ENCODE measurements at places on chromosomes 1 and 21.

DNA sequence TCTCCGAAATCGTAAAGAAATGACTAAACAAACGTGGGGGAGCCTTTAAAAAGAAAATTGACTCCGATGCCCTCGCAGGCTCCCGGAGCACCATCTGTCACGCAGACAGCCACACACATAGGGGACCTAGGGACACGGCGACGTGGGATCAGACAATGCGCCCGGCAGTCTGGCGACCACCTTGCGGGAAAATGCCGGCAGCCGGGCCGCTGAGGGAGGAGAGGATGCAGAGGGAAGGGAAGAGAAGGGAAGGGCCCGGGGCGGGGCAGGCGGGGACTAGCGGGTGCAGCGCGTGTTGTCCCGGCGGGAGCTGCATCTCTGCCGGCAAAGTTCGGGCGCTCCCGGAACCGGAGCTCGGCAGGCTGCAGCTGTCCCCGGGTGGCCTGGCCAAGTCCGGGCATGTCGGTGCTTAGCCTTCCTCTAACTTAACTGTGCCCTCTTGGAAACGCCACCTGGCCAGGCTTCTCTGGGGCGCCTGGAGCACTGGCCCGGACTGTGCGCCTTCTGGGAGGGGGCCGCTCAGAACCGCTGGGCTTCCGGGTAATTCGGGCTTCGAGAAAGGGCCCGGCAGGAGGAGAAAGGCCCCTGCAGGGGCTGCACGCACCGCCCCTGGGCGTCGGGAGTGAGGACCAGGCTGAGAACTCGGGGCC lies 1.8 kb downstream of the NHLH2 start:
- DNase-seq: no peak

DNA sequence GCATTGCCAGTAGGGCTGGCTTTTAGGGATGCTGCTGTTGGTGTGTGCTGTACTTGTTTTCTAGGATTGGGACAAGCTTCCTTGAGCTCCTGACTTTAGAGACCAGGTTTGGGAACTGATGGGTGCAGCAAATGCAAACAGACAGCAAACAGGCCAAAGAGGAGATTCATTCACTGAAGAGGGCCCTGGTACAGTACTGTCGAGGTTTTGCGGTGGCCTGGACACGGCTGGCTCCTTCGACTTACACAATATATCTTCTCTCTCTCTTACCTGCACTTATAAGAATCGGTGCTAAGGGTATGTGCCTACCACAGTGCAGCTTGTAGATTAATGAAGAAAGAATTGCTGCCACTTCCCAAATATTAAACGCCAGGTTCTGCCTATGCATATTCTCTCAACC lies 44.6 kb downstream of the ATP1A1 start:
- DNase-seq: no peak

GRCh38 chr1:36652011-36652410 lies 169.3 kb upstream of the CSF3R start:
- DNase-seq: no peak

DNA sequence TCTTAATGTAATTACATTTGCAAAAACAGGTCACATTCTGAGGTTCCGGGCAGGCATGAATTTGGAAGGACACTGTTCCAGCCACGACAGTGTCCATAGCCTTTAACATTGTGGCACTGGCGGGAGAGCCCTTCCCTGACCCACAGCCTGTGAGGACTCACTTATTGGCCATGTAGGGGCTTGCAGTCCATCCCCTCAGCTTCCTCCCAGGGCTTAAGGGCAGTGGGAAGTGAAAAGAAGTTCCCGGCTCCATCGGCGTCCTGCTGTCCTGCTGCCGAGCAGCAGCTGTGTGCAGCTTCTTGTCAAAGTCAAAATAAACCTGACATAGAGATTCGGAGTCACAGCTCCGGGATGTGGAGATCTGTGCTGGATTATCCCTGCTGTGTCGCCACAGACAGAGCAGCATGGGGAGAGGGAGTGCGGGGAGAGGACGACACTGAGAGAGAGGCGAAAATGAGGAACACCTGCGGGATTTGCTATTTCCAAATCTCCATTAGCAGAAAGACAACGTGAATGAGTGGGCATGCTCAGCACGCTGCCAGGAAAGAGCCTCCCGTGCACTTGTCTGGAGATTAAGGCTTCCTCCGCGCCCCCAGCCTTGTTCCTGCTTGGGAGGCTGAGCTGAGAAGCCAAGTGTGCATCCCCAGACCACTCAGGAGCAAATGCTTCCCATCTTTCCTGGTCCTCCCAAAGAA lies 260.3 kb downstream of the ASTN1 start:
- DNase-seq: no peak

GRCh38 chr1:208335371-208336136 lies 91.4 kb upstream of the PLXNA2 start:
- no peak for DNase-seq

DNA sequence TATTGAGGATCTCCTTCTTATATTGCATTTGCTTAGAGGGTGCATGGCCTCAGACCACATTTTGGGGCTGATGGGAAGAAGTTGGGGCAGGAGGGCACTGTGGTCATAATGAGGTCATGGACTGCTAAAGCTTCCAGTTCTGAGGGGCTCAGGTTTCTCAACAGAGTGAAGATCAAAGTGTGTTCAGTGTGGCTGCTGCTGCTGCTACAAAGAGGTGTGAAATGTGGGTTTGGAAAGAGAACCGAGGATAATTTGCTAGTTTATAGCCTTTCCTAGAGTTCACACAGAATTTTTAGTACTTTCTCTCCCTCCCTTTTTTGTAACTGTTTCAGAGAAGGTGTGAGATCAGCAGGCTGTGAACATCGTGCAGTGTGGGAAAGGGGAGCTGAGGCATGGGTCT lies 73.3 kb downstream of the CACNA1E start:
- DNase-seq: no peak

DNA sequence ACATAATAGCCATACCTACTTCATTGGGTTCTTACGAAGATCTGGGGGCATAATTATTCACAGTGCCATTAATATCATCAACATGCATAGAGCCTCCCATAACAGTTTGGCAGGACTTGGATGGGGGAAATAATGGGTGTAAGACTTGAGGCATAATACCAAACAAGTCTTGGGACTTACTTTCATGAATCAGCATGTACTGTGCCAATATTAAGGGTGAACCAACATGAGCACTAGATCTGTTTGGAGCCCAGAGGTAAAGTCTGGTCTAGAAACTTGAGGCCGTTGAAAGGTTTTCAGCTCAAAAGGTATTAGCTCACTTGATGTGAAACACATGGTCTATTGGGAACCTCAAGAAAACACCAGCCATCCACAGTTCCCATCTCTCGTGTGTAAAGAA lies 56.7 kb upstream of the ZC3H11B start:
- no peak for DNase-seq

DNA sequence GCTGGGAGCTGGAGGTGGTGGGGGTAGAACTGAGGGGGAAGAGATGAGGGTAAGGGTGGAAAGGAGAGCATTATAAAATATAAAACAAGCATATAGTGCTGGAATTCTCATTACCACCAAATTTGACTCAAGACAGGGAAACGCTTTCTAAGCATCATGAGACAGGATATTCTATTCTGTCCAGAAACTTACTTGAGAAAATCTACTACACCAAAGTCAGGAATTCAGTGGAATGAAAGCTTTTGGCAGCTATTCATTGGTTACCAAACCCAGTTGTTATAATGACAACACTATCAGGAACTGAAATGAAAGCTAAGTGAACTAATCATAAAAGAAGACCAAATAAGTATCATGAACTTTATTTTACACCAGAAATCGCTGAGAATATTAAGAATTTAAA lies 14.5 kb downstream of the AIDA start:
- no peak for DNase-seq

GRCh38 chr1:161735837-161736236 lies 13.7 kb upstream of the DUSP12 start:
- DNase-seq: no peak

- DNase-seq: no peak
Measured at GRCh38 chr1:10267319-10267718, 56.9 kb downstream of the KIF1B start.

DNA sequence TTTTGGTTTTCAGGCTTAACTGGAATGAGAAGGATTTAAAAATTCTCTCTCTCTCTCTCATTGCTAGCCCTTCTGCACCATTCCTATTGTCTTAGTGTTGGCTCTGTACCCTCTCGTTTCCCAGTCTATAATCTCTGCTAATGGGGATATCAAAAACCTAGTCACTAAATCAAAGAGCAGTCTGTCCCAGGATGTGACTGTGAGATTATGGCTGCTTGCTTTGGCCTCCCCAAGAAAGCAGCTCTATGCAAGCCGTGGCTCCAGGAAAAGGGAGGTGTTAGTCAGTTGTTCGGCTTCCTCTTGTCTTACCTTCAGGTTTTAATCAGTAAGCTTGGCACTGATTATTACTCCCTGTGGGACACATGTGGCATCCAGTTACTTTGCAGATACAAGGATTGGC lies 468.8 kb downstream of the USP25 start:
- DNase-seq: no peak

- no peak for DNase-seq
Measured at GRCh38 chr1:155184835-155185782, 11.5 kb downstream of the TRIM46 start.

DNA sequence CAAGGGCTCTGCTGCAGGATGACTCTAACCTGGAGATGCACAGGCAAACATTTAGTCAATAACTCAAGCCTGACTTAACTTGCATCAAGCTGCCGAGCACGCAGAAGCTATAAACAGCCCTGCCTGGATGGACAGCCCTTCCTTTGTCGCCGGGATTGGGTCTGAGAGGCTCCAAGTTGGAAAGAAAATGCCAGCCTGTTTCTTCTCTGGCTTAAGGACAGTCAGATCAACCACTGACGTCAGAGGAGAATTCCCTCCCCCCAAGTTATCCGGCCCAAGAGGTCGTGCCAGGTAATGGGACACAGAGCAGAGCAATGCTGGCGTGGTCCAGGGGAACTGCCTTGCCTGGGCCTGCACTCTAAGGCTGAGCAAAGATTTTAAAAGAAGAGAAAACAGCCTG lies 27.1 kb upstream of the LRRC38 start:
- DNase-seq: no peak

GRCh38 chr1:149997585-149998262 lies 12.8 kb downstream of the OTUD7B start:
- DNase-seq: no peak

DNA sequence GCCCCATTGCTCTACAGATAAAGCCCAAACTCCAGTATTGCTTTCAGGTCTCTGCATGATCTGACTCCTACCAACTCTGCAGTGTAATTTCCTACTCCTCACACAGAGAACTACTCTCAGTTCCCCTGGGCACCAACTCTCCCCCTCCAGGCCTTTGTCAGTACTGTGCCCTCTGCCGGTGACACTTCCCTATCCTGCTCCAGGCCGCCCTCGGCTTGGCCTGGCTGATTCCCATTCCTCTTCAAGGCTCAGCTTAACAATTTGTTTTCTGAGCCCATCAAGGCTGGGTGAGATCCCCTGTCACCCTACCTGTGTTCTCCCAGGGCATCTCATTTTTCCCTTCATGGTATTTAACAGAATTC lies 2.6 kb downstream of the SLAMF8 start:
- DNase-seq: no peak

DNA sequence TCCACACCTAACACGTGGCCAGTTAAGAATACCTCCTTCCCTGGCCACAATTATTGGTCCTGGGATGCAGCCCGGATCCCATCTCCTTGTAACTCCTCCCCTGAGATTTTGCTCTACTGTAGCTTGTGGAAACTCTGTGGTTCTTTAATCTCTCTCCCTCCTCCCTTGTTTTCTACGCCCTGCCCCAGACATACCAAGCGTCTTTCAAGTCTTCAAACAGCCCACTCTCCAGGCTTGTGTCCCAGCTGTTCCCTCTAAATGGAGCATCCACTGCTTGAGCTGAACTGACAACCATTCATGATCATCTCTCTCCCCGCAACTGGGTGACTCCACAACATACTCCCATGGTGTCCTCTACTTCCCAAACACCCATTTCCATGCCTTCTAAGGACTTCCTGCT lies 111.6 kb downstream of the SIPA1L2 start:
- DNase-seq: no peak

DNA sequence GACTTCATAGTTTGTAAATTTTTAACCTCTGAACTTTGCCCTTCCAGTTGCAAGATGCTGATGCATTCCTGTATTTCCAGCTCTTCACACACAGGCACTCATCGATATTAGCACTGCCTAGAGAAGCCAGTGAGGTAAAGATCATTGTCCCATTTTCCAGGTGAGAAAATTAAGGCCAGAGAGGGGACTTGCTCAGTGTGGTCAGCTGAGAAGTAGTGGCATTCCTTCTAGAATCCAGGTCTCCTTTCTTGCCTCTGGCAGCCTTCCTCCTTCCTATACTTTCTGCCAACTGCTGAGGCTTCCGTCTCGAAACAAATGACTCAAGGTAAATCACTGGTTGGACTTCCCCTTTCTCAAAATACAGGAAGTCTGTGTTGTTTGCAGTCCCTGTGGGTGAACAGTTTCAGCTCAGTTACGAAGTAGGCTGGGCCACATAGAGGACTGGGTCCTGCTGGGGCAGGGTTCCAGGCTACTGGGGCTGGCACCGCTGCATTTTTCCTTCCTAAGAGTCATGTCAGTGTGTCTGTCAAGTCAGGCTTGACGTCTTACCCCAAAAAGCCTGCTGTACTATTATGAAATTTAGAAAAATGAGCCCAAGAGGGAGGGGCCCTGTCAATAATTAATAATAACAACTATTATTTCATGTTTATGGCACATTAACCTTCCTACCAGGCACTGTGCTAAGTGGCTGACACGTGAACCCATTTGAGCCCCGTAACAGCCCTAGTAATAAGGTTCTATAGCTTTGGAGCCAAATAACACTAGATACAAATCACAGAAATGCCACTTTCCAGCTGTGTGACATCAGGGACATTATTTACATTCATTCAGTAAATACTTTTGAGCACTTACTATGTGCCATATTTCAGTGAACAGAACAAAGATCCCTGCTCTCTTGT lies 16.6 kb upstream of the RNF19B start:
- DNase-seq: peak; percentile 77

- DNase-seq: no peak
Measured at GRCh38 chr1:37809942-37810341, 1.9 kb upstream of the YRDC start.

DNA sequence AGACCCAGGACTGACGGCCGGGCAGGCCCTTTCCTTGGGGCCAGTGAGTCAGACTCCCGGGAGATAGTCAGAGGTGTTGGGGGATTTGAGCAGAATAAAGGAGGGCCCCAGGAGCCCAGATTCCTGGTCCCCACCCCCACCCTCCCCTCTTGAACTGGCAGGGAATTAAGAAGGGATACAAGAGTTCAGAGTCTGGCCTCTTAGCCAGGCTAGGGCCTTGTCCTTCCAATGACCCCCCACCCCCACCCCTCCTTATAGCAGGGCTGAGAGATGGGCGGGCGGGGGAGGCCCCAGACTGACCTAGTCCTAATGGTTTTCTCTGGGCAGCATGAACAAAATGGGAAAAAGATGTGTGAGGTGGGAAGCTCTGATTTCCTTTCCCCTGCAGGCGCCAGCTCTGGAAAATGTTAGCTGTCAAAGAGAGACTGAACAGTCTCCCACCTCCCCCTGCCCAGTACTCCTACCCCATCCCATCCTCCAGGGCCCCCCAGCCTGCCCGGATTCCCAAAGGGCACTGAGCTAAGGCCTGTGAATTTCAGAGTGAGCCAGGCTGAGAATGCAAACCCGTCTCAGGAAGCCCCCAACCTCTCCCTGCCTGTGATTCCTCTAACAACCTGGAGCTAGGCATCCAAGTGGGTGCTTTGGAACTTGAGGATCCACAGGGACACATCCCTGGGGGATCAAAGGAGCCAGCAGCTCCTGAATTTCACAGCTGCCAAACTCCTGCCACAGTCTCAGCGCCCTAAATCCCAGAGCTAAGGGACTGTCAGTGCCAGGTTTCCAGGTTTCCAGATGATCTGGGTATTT lies 5.8 kb upstream of the CRABP2 start:
- no peak for DNase-seq
